ENCODE measurements at places on chromosomes 2 and 18.

DNA sequence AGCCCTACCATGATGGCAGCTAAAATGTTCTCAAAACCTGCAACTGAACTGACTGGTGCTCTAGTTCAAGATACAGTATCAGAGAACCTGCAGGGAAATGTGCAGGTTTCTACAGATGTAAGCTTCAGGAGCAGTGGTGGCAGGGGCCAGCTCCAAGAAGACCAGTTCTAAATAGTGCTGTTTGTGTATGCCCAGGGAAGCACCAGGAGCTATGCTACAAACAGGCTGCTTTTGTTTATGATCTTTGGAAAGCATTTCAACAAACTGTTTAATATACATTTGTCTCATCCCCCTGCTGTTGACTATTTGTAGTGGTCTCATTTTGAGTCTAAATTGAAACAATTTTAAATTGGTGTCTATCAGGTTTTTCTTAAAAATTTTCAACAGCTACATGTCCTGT is 20.7 kb downstream of the FZD5 start:
- no peak for DNase-seq

GRCh38 chr2:188326669-188327301 is 35.1 kb downstream of the GULP1 start:
- no peak for DNase-seq

DNA sequence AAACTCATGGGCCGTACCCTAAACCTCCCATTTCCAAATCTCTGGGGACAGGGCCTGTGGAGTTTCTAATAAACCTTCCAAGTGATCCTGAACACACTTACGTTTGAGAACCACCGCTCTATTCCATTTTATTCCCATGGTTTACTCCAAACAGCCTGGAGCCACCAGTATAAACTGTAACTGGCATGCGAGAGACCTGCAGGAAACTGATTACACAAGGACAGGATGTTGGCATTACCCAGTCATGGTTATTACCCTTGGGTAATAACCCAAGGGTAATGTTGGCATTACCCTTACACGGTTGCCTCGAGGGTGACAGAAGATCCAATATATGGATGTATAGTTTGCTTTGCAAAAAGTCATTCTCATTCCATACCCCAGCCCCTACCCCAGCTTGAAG is 37.0 kb upstream of the YPEL5 start:
- no peak for DNase-seq

DNA sequence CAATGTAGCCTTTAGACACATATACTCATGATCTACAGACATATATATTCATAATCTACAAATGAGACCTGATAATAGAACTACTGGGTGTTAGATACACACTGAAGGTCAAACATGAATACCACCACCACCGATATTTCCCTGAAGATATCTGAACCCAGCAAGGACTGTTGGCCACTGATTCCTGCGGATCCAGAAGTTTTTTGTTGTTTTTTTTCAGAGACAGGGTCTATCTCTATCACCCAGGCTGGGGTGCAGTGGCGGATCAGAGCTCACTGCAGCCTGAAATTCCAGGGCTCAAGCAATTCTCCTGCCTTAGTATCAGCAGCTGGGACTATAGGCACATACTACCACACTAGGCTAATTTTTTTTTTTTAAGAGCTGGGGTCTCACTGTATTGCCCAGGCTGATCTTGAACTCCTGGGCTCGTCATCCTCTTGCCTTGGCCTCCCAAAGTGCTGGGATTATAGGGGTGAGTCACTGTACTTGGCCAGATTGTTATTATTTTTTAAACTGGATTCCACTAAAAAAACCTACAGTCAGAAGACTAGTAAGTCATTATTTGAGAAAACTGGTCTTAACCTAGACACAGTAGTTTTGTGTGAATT is 1.8 kb downstream of the METTL5 start:
- DNase-seq, result no peak

DNA sequence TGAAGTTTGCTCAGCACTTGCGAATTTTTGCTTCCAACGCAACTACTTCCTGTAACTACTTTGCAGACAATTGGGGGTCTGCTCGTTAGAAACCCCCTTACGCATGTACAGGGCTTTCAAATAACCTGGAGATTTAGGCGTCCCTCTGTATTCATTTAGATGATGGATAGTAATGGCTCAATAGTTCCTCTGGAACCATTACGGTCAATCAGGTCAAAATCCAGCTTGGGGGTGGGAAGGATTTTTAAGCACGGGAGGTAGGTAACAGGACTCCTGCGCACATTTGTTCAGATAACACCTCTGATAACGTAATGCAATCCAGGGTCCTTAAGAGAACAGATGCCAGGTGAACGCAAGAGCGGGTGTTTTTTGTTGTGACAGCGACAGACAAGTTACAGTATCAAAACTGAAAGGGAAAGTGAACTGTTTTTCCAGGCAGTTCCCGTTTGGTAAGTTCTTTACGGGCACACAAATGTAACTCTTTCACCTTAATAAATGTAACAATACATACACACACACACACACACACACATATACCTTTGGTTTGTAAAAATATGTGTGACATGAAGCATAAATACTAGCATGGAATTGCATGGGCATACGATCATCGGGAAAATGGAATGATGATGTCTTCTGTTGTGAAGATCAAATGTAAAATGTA is 3.8 kb upstream of the OSR1 start:
- no peak for DNase-seq

DNA sequence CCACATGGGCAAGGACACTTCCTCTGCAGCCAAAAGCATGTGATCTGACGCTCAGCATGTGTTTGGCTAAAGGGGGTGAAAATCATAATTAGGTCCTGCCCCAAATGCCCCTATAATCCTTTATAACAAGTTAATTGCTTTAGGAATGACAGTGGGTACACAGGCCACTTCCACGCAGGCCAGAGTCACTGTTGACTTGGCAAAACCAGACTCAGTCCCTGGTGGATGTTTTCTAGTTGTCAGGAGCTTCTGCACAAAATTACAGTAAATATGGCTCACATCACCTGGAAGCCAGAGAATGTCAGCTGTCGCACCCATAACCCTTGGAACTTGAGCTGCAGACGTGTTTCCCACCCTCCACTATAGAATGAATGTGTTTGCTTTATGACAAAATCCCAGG is 13.3 kb upstream of the PXDN start:
- no peak for DNase-seq

DNA sequence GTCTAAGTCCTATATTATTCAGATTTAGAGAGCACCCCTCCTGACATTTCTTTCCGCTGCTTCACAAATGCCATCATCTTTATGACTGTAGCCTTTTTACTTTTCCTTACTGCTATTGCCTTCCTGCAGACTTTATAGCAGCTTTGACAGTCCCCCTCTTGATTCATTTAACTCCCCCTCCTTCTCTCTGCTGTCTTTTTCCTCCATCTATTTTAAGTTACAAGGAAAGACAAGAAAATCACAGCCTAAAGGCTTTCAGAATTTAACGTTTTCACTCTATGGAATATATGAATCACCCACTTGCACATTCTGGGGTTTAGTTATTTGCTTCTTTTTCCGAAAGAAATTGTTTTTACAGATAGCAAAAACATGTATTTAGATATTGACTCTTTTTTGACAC is 183.4 kb upstream of the SETBP1 start:
- DNase-seq, result no peak

GRCh38 chr18:32297579-32298170 is 107.8 kb downstream of the MEP1B start:
- DNase-seq, result no peak

DNA sequence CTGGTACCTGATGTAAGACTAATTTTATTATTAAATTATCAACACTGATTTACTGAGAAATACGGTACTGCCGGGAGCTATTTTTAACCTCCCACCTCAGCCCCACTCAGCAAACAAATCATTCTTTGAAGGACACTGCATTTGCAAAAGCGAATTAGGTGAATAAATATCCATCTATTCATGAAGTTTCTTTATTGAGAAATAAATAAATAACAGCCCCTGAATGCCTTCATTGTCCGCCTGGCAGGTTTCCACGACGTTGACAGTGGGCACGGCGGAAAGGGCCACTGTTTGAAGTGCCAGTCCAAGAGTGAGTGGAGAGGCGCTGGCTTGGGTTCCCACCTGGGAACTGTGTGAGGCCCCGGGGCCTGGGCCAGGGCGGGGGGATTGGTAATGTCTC is 15.7 kb downstream of the C1QL2 start:
- DNase-seq, result peak; percentile 57

DNA sequence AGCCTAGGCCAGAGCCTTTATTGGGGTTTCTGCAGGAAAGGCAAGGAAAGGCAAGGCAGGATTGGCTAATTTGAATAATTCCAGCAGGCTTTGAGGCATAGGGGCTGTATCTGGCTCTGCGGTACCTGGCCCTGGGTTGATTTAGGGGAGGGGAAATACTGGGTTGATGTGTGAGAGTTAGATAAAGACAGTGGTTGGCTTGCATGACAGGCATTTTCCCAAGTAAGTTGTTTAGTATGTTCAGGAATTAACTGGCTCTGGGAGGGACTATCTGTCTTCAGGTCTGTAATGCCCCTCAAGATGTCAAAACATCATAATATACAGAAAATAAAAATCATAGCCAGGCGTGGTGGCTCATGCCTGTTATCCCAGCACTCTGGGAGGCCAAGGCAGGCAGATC is 98.7 kb downstream of the UBR3 start:
- no peak for DNase-seq

GRCh38 chr2:166167449-166167848 is 39.6 kb upstream of the SCN1A start:
- no peak for DNase-seq

- no peak for DNase-seq
These were observed 39.7 kb downstream of the PID1 start for GRCh38 chr2:229231328-229231868.

GRCh38 chr2:240579771-240580614 is 6.5 kb upstream of the CAPN10 start:
- DNase-seq, result no peak

- no peak for DNase-seq
These were observed 211.4 kb downstream of the BABAM2 start for GRCh38 chr2:28101892-28102291.

- no peak for DNase-seq
These were observed 315.4 kb downstream of the CYRIA start for GRCh38 chr2:16350211-16350610.

DNA sequence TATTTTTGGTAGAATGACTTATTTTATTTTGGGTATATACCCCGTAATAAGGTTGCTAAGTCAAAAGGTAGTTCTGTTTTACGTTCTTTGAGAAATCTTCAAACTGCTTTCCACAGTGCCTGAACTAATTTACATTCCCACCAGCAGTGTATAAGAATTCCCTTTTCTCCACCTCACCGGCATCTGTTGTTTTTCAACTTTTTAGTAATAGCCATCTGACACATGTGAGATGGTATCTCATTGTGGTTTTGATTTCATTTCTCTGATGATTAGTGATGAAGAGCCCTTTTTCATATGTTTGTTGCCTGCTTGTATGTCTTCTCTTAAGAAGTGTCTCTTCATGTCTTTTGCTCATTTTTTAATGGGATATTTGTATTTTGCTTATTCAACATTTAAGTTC is 215.2 kb upstream of the TFPI start:
- no peak for DNase-seq

DNA sequence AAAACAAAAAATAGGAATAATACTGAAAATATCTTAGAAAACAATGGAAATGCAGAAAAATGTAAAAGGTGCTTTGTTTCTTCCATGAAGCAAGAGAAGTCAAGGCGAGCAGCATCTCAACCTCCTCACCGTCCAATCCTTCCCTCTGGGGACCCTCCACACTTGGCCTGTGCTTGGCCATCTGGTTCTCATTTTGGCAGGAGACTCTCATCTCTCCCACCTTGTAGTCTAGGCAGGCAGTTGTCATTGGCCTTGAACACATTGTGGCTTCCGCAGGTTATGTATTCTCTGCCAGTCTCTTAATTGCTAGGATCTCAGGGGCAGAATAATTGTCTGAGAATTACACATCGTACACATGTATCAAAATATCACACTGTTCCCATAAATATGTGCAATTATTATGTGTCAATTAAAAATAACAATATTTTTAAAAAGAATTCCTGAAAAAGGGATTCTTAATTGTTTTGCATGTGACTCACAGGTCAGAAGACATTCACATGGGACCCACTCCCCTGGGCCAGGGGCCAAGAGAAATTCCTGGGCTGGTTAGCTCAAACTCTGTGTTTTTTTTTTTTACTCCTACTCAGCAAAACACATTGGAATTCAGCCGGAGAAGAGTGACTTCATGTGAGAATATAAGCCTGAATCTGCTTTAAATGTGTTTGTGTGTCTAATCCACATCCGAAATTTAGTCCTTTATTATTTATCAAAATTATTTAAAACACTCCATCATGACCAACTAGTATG is 14.0 kb upstream of the ANKRD62 start:
- no peak for DNase-seq

GRCh38 chr2:3952866-3953516 is 249.6 kb downstream of the DCDC2C start:
- DNase-seq, result no peak

DNA sequence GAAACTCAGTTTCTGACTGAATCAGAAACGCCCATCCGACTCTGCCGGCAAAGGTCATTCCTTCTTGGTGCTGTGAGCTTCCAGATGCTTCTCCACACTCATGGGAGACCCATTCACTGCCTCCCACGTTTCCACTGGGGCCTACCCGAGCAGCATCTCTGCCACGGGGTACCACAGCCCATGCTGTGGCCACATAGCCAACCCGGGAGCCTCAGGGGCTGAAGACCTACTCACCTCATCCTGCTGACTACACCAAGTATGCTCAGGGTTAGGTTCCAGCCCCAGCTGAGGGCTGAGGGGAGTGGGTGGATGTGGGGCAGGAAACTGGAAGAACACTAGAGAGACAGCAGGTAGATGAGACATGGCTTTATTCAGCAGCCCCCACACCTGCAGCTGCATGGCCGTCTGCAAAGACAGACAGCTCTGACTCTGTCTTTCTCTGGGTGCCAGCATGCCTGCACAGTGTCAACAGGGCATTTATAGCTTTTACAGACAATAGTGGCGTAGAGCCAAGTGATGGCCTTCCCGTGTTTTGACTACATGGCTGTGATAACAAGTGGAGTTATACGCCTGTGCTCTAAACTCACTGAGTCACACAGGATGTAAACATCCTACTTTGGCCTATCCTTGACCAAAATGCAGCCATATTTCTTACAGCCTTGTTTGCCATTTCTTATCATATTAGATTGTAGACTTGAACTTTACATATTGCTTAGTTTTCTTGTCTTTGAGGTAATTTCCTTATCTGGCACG is 16.5 kb upstream of the KLHL23 start:
- DNase-seq, result no peak

GRCh38 chr2:8615576-8616281 is 66.1 kb upstream of the ID2 start:
- no peak for DNase-seq

DNA sequence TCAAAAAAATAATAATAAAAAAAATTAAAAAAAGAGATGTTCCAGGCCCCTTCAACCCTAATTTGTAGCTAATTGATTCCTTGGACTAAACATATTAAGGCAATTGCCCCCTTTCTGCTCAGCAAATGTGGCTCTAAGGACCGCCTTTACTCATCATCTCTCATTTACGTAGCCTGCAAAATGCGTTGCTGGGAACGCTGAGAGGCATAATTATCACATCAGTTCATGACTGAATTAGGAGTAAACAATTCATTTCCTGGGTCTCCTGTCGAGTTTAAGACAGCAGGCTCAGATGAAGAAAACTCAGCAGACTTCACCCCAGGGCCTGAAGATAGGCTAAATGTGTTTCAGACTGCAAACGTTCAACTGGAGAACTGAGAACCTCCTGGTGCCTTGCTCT is 413.5 kb downstream of the NBAS start:
- DNase-seq, result no peak
